ENCODE measurements at places on chromosomes 11 and 22.
A peak's percentile ranks its signal among the peaks of the same experiment; 100 is the strongest.

- DNase-seq: no peak
Observed at GRCh38 chr22:30337461-30337778, 10.7 kb upstream of the TBC1D10A start.

GRCh38 chr11:3074912-3075589 is 17.8 kb upstream of the CARS1 start:
- no peak for DNase-seq

DNA sequence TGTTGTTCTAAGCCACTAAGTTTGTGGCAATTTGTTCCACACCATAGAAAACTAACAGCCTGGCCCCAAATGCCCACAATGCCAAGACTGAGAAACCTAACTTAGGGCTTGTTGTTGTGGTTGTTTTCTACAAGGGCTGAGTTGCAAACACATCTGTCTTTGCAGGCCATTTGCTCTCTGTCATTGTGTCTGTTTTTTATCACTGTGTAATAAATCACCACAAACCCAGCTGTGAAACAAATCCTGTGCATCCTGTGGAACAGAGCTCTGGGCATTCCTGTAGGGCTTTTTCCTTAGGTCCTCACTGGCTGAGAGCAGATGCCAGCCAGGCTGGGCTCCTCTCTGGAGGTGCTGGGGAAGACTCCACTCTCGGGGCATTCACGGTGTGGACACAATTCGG is 15.7 kb upstream of the SYT8 start:
- DNase-seq: no peak

DNA sequence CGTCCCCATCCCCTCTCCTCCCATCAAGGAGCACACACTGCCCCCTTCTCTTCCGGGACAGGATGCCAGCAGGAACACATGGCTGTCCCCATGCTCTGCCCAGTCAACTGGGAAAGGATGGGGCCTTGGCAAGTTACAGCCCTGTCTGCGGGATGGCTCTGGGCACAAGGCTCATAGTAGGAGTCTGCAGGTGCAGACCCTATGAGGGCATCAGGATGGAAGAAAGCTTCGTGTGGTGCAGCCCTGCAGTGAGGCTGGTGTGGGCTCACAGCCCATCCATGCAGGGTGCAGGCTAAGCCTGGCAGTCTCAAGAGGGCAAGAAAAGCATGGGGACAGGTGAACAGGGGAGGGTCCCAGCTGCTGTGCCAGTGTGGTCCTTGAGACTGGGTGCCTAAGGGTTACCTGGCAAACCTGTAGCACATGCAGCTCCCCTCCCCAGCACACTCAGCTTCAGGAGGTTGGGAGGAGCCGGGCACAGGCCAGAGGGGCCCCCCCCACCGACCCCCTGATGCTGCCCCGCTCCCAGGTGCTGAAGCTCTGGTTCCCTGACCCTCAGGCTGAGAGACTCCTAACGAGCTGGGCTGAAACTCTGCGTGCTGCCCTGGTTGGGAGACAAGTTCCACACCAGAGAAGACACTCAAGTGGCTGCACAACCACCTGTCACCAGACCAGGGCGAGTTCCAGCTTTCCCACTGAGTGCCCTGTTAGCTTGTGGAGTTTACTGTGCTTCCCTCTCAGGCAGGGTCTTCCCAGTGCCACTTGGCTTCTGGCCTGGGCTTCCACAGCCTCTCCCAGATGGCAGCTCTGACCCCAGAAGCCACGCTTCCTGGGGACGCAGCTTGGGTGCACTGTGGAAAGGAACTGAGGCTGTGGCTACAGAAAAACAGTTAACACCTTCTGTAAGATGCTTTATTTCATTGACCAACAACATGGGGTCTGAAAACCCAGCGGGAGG is 3.3 kb upstream of the SCARF2 start:
- DNase-seq: no peak

DNA sequence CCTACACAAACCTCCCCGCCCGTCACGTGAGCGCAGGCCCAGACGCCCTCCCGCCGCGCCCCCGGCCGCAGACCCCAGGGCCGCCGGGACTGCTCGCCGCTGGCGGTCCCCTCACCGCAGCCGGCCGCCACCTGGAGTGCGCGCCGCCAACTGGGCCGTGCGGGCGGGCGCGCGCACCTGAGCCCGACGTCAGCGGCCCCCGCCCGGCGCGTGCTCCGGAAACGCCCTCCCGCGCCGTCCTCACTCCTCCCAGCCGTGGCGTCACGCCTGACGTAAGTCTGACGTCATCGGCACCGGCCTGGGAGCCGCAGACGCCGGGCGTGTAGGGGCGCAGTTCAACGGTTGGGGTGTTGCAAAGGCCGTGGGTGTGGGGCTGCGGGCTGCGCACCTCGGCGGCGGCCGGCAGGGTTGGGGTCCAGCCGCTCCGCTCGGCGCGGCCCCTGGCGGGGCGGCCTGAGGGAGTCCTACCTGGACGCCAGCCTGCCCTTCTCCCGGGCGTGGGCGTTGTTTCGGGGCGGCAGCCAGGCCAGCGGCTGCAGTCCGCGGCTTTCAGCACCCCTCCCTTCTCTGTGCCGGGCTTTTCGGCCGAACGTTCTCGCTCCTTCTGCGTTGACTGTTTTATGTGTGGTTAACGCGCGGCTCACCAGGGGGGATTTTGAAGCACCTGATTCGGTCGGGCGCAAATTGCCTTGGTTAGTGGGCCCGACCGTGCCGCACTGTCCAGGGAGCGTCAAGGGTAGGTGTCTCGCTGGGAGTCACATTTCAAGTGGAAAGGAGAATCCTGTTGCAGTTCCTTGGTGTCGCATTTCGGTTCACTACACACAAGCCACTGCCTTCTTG is at the start of gene JOSD1:
Gene JOSD1 (minus strand): TSS at position 155 of the 840 bp plus-strand sequence. CDS start 956 bp downstream, outside the sequence.
- DNase-seq: peak; percentile 93

GRCh38 chr11:62433904-62434276 is 15.1 kb downstream of the SCGB1A1 start:
- DNase-seq: no peak

- DNase-seq: peak; percentile 33
Observed at GRCh38 chr22:46737976-46738646, at the start of gene CERK. Gene CERK, minus strand, starts transcription at chr22:46738252. Its CDS starts 104 bp downstream, at chr22:46738148.

DNA sequence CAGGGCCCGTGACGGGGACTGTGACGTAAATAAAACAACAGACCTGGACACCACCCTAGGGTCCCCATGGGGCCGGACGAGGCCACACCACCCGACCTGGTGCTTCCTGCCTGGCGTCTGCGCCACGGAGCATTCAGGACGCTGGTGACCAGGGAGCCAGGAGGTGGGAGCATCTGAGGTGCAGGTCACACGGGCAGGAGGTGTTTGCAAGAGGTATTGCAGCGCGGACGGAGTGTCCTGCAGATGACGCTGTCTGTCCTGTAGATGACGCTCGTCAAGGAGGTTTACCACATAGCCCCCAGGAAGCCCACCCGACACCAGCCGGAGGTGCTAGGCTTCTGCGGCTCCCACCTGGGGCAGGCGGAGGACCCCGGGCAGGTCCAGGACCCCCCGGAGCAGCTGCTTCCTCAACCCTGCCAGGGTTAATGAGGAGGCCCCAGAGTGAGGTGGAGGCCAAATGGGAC is 986 bp upstream of the MUC5B start:
- DNase-seq: no peak

DNA sequence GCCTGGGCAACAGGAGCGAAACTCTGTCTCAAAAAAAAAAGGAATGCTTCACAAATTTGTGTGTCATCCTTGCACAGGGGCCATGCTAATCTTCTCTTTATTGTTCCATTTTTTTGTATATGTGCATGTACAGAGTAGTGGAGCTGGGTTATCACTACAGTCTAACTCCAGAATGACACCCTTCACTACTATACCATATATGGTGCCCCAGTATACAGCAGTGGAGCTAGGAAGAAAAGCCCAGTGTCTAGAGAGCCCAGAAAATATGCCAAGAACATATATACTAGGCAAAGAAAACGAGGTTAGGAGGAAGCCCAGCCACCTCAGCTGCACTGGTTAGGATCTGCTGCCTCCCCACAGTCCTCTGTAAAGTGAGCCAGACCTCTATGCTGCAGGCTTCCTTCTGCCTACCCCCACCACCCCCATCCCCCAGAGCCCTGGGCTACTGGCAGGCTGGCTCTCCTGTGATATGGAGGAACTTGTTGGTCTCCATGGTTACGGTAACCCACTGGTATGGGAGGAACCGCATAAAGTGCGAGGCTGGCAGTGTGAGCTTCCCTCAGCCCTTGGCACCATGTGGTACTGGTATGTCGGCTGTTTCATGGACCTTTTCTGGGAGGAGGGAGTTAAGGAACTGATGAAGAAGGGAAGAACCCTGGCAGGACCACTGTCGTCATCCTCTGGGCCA is 34.3 kb downstream of the RCOR2 start:
- DNase-seq: no peak

DNA sequence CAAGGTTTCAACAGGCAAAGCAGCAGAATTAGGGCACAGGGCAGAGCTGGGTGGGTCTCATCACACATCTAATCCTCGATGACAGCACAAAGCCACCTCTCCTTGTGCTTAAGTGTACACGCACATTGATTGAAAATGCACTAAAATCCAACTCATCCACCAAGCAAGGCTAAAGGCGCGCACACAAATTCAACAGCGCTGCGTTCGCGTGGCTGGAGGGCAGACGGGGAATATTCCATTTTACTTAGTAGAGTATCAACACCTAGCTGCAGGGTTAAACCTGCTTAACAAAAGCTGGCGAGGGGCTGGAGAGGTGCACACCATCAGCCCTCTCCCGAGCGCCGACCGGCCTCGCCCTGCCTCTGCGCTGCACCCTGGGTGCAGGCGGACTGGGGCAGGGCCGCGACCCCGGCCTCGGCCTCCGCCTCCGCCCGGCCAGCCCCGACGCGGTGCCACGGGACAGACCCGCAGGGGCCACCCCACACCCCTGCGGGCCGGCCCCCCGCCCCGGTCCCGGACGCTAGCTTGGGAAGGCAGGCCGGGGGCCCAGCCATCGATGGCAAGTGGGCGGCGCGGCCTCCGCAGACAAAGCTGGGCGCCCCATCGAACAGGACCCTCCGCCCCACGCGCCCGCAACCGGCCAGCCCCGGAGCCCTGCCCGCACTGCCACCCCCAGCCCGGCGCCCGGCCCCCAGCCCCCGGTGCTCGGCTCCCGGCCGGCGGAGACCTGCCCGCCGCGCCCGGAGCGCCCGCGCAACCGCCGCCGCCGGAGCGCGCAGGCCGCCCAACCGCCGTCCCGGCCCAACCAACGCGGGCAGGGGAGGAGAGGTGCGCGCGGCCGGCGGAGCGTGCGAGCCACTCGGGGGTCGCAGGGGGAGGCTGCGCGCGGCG is 929 bp downstream of the PRDM10 start:
- peak; percentile 2 for DNase-seq

- no peak for DNase-seq
Observed at GRCh38 chr11:124976531-124976930, 22.5 kb downstream of the CCDC15 start.

DNA sequence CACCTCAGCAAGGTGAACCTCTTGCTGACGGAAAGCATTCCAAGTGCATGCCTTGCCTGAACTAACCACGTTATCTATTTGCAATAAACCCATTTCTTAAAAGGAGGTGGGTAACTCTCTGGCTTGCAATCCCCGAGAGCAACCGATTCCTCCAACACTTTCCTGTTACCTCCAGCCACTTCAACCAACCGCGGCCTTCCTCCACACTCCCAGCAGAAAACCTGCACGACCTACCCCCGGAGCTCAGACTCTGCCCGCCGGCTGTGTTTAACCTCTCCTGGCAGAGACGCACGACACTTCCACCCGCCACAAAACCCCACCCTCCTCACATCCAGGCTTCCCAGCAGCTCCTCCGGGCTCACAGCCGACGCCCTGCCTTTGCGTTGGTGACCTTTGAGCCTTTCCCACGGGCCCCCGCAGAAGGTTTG is 708 bp downstream of the SCO2 start:
- DNase-seq: no peak

Measured in activated CD4-positive, alpha-beta T cell treated with anti-CD3 and anti-CD28 coated beads for 24 hours (primary cell).